ENCODE measurements at places on chromosomes 11 and 22.

DNA sequence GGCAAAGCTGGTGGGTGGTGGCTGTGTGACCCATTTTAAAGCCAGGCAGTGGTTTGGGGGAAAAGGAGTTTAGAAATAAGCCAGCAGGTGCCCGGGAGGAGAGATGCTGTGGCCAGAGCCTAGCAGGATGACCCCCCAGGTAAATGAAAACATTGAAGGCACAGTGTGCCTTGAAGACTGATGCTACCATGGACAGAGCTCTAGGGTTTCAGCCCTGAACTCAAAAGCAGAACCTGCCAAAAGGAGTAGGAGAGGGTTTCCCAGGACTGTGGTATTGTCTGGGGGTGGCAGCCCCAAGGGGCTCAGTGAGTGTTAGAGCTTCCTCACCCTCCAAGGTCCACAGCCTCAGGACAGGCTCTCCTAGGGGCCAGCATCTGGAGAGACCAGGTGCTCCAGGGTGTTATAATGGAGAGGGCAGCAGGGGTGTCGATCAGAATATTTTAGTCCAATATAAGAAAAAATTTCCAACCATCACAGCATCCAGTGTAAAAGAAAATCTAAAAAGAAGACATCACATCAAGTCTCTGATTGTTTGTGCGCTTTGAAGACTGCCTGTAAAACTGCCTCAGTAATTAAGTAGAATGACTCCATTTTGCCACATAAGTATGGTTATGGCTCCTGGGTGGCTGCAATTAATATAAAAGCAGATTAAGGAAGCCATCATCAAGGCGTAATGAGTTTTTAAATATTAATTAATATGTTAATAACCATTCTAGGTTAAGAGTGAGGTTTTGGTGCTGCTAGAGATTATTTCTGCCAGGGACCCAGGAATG, 88.6 kb upstream of the LMO1 start:
- DNase-seq, result no peak

GRCh38 chr11:72024069-72024754, 25.5 kb downstream of the IL18BP start:
- no peak for DNase-seq

DNA sequence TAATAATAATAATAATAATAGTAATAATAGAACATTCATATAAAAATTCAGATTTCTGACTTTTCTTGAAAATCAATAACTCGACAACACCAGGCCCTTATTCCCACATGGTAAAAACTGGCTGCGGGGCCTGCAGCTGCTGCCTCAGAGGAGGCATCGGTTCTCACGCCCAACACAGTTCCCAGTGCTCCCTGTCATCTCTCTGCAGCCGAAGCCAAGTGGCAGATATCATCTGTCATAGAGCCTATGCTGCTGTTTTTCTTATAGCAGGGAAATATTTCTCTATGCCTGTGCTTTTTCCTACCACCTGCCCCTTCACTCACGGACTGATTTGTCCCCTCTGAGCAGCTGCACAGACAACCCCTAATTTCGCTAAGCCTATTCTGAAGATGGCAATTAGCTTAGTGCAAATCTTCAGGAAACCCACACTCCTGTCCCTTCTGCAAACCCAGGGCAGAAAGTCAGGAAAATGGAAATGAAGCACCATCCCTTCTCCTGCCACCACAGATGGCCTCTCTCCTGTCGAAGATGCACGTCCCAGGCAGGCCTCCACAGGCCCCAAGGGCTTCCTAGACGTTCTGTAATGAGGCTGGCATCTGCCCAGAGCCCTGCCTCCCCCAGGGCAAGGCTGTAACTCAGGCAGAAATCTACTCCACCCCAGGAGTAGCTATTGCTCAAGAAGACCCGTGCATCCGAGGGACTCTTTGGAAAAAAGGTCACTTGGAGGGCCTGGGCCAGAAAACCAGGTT, 66.7 kb downstream of the SYN3 start:
- no peak for DNase-seq

GRCh38 chr11:120331301-120331996, 4.8 kb upstream of the ARHGEF12 start:
- no peak for DNase-seq

DNA sequence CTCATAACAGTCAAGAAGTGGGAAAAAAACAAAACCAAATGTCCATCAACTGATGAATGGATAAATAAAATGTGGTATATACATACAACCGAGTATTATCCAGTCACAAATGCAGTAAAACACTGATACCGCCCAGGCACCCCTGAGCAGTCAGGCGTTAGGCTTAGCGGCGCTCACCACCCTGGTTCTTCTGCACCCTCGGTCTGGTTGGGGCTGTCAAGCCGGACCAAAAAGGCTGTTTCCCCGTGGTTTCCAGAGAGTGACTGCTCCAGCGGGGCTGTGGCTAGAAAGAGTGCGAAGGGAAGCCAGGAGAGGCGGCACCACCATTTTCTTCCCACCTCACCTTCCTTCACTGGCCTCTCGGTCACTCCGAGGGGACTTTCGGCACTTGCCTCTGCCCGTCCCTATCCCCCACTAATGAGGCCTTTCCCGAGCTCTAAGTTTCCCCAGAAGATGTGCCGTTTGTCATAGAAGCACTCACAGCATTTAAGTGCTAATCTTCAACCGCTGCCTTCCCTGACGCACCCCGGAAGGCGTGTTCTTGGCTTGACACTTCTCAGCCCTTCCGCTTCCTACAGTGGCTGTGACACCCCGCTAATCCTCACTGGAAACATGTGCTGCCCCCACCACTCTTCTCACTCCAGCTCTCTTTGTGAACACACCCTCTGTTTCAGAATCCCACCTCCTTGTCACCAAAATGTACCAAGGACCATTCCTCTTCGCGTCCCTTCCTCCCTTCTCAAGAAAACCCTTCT, 42.4 kb downstream of the FCHSD2 start:
- DNase-seq, result no peak

GRCh38 chr11:86395061-86395551, 20.4 kb downstream of the CCDC81 start:
- peak; percentile 64 for DNase-seq

DNA sequence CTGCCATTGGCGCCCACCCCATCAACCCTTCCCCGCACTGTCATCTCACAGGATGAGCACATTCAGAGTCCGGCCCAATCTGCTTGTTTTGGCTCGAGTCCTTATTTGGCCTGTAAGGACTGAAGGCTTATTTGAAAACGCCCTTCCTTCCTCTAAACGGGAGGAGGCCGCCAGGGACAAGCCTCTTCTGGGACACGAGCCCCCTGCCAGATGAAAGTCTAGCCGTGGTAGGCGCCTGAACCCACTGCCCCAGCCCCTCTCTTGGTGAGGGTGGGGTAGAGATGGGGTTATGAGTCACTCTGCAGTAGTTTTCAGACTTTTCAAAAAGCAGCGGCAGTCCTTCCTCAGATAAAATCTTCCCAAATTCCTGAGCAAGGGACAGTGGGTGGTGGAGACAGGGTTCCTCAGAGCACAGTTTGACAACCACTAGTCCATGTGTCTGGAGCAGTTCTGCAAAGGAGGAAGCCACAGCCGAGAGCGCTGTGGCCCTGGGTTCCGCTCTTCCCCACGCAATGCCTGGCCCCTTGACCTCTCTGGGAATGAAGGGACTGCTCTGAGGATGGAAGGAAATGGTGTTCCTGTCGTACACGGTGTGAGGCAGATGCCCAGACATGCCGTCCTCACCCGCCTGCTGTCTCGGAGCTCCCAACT, 57.0 kb downstream of the MYH9 start:
- no peak for DNase-seq
